Spinal cord (tissue), 10 donors: ENCODE measurements at places on chromosomes 7 and 10. TPM values are rescaled to one million over a fixed set of nuclear protein-coding genes. Genes with fewer than 3 reads are reported as not detected.

The C1GALT1 gene
- total RNA-seq = 35.5 TPM

The PDE1C gene
- total RNA-seq = 24.0 TPM

DNA sequence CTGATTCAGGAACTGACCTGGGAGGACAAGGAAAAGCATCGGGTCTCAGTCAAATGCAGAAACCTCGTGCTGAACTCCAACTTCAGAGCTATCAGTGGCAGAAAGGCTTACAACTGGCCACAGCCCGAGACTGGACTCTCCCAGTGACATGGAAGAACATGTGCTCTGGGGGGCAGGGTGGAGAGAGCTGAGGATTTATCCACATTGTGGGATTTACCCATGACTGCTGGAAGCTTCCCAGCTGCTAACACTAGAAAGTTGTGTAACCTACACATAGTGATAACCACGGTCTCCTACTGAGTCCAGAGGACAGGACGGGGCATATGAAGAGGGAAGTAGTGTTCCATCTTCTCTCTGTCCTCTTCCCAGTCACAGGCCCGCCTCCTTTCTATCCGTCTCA is 103.4 kb downstream of the ITIH5 start:
- DNase-seq = no peak

The SNX10 gene
- 16.9 TPM for total RNA-seq

- DNase-seq = no peak
Observed at GRCh38 chr10:13051126-13051694, 48.8 kb upstream of the OPTN start.

- DNase-seq = no peak
Observed at GRCh38 chr7:148371280-148371937, 219.2 kb upstream of the C7orf33 start.

The FAM25G gene
- not detected for total RNA-seq

GRCh38 chr10:132027423-132027983 is 38.2 kb upstream of the JAKMIP3 start:
- no peak for DNase-seq

DNA sequence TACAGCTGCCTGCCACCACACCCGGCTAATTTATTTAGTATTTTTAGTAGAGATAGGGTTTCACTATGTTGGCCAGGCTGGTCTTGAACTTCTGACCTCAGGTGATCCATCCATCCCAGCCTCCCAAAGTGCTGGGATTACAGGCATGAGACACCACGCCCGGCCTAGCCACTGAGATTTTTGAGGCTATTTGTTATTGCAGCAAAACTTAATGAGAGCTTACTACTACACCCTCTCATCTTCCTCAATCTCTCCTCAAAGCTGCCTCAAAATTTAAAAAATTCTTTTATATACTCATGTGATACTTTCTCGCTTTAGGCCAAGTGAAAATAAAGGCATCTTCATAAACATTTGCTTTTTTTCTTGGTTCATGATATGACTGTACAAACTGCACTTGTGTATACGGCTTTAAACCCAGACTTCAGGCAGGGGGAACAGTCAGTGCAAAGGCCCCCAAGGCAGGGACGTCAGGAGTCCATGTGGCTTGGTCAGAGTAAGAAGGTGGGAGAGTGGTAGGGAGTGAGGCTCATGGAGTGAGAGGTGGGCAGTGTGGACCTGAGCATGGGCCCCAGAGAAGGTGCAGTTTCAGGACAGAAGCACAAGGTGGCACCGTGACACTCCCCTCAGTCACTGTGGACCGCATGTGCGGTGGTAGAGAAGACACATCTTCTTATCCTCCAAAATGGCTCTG is 55.5 kb downstream of the SYPL1 start:
- no peak for DNase-seq

- no peak for DNase-seq
Observed at GRCh38 chr10:78700413-78700812, 368.4 kb upstream of the ZMIZ1 start.

GRCh38 chr7:26393818-26394217 is 102.2 kb downstream of the SNX10 start:
- no peak for DNase-seq

- DNase-seq = peak; percentile 33
Observed at GRCh38 chr7:85023066-85023712, 163.7 kb downstream of the SEMA3D start.

DNA sequence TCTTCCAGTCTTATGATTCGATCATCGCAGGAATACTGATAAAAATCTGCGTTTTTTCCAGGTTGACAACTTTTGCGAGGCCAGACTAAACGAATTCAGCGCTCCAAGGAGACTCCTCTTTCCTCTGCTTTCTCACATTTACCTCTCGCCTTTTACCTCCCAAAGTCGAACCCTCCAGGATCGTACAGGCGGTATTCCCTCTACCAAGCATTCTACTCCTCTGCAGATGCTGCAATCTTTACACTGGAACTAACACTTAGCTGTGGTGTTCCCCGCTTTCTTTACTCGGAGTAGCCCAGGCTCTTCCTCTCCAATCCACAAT is 449 bp downstream of the NUDT5 start:
- DNase-seq = no peak

DNA sequence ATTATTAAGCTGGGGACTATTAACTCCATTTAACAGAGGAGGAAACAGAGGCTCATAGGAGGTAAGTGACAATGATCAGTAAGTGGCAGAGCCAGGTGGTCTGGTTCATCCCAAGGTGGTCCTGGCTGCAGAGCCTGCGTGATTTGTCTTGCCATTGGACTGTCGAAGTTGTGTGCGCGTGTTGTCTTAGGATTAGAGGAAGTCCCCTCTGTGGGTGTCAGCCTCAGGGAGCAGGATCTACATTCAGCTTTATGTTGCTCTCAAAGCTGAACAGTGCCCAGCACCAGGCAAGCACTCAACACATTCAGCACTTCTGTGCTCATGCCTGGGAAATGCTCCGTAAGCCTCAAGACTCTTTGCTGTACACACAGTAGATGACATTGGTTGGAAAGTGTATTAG is 139.5 kb downstream of the HERPUD2 start:
- DNase-seq = no peak

- DNase-seq = no peak
Observed at GRCh38 chr7:117323305-117323850, 520 bp upstream of the WNT2 start.

DNA sequence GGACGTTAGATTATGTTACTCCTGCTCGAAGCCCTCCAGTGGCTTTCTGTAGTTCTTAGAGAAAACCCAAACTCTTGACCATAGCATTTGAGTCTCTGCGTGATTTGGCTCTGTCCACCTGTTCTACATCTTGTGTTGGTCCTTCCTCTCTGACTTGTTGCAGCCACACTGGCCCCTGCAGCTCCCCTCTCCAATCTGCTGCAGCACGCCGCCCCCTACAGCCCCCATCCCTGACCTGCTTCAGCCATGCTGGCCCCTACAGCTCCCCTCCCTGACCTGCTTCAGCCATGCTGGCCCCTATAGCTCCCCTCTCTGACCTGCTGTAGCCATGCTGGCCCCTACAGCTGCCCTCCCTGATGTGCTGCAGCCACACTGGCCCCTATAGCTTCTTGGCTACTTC is 29.2 kb downstream of the TRRAP start:
- DNase-seq = no peak

DNA sequence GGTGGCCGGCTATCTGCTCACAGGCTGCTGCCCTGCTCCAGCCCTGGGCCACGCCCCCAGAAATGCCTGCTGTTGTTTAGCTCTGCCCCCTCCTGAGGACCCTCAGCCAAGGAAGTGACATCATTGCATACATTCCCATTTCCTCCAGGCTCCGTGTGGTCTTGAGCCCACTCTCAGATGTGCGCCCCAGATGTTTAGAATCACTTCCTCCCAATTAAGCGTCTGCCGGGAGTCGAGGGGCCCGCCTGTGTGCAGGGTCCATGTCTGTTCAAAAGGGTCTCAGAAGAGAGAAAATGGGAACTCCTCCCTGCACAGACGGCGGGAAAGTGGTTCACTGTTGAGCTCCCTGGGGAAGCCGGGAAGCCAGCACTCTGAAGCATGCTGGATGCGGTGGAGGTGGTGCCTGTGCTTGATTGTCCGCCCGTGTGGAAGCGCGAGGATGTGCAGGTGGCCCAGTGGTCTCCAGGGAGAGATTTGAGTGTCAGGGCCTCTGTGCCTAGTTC is 116.9 kb upstream of the PPIF start:
- DNase-seq = no peak

DNA sequence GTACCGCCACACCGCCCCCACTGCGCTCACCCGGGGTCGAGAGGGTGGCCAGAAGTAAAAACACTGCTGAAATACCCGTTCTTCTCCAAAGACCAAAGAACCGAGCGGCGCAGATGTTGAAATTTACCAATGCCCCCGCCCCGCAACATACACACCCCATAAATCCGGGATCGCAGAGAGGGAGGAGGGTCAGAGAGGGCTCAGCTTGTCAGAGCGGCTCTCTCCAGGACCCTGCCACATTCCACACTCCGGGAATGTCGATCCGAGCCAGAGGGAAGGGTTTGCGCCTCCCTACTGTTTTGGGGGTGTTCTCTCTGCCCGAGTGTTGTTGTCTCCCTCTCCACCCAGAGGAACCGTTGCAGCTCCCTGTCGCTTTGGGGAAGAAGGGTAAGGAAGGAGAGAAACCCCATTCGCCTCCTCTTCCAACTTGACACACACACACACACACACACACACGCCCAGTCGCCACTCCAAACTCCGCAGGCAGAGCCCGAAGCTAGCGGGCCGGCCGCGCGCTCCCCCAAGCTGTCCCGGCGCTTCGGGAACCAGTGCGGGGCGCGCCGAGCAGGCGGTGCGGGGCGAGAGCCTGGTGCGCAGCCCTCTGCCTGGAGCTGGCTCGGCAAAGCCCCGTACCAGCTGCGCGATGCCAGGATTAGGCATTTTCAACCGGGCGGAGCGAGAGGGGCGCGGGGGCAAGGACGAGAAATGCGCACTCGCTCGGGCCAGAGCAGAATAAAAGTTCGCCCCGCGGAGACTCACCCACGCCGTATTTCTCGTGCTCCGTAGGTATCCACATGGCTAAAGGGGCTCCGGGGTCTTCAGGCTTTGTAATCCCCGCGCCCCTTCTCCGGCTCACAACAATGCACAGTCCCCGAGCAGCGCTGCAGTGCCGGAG is 609 bp downstream of the DOCK4 start:
- peak; percentile 72 for DNase-seq

- no peak for DNase-seq
Observed at GRCh38 chr10:18333621-18334020, 193.4 kb downstream of the CACNB2 start.

- DNase-seq = no peak
Observed at GRCh38 chr7:158706273-158706704, 1.7 kb upstream of the NCAPG2 start.

- DNase-seq = no peak
Observed at GRCh38 chr7:139784648-139785047, 6.8 kb upstream of the HIPK2 start.

DNA sequence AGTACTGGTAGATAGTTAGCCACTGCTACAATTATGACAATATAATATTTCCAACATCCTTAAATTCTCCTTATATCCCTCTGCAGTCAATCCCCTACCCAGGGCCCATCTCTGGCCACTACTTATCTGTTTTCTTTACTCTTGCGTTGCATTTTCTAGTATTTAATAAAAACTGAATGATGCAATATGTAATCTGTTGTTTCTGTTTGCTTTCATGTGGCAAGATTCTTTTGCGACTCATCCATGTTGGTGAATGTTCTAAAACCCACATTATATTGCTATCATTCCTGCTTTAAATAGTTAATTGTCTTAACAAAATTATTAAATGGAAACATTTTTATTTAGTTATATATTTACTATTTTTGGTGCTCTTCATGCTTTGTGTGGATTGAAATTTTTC is 338.5 kb downstream of the MDFIC start:
- no peak for DNase-seq

GRCh38 chr10:27536437-27536836 is 32.3 kb downstream of the RAB18 start:
- DNase-seq = no peak

- no peak for DNase-seq
Observed at GRCh38 chr10:44865289-44865671, 45.9 kb upstream of the TMEM72 start.
